MM.1S (cell line): ENCODE measurements at places on chromosomes 3 and 15.

DNA sequence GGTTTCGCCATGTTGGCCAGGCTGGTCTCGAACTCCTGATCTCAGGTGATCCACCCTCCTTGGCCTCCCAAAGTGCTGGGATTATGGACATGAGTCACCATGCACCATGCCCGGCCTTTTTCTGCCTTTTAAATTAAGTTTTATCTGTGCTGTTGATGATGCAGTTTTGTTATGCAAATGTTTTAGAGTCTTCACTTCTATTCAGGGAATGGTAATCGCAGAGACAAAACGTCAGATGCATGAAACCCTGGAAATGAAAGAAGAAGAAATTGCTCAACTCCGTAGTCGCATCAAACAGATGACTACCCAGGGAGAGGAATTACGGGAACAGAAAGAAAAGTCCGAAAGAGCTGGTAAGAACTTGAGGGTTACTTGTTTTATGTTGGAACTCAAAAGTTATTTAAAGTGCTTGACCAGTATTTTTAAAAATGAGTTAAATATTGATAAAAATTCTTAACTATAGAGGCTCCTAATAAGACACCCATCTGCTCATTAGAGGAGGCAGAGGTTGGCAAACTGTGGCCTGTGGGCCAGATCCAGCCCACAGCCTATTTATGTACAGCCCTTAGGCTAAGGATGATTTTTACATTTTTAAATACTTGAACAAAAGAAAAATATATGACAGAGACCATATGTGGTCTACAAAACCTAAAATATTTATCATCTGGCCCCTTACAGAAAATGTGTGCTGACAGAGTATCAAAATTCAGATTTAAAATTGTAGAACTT, 127.8 kb upstream of the LRRFIP2 start:
- no peaks in the 10 kb centered on the region for H3K4me1 ChIP-seq
- no peaks in the 10 kb centered on the region for H3K27me3 ChIP-seq
- peaks cover 3% of the 10 kb centered on the region for H3K36me3 ChIP-seq

DNA sequence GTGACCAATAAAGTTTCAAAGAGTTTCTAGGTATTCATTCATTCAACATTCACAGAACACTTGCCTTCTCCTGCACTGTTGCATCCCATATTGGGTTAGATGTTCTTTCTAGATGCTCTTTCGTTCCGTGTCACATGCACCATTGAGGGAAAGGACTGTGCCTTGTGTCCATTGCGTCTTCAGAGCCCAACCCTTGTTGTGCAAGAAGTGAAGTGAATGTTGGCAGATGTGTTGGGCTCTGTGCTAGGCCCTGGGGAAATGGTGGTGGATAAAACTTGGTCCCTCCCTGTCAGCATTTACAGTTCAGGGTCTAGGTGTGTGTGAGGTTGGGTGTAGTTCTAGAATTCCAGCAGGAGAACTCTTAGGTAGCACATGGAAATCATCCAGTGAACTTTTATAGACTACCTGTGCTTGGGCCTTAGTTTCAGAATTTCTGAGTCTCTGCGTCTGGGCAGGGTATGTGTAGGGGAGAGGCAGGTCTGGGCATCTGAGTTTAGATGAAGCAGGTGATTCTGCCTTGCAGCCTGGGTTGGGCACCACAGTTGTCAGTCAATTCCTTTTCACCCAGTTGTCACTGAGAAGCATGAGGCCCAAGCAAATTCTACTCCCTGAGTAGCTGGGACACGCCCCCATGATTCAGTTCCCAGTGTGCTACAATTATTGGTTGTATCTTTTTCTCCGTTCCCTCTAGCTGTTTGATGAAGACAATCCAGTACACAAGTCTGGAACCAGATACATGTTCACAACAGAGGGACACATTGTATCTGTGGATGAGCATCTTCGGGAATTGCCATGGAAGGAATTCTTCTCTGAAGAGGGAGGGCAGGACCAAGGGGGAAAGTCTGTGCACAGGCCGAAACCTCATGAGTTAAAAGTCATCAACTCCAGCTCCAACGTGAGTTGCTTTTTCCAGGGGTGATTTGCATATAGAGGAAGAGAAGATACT, 25.4 kb downstream of the EDEM1 start:
- peak overlapping the region; percentile 24; the same call in 1 of the 2 replicates for H3K4me3 ChIP-seq
- no peaks in the 10 kb centered on the region for H3K27me3 ChIP-seq
- DNase-seq = peak; percentile 91
- H3K4me1 ChIP-seq = peaks cover 82% of the 10 kb centered on the region

DNA sequence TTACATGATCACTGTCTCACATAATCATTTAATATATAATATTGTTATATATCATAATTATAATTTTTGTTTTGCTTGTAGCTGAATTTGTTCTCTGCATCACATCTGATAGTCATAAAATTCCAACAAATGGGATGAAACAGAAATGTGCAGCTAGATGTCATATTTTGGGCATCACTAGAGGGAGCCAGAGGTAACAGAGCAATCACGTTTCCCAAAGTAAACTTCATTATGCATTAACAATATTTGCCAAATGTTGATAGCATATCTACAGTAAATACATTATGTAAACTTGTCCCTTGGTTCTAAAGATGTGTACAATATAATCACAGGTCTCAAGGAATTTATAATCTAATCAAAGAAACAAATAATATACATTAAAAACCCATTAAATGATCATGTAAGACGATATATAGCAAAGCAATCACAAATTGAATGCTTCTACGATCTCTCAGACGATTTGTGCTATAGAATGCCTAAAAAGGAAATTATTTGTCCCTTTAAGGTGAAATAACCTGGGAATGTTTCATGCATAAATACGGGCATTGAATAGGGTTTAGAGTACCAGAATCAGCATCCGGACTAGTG, 234.2 kb upstream of the MCTP2 start:
- H3K27me3 ChIP-seq = no peaks in the 10 kb centered on the region
- no peaks in the 10 kb centered on the region for H3K36me3 ChIP-seq
- no peak for DNase-seq
- H3K4me3 ChIP-seq = no peak overlapping the region

- H3K36me3 ChIP-seq = no peaks in the 10 kb centered on the region
- H3K4me1 ChIP-seq = no peaks in the 10 kb centered on the region
- H3K4me3 ChIP-seq = no peak overlapping the region
- no peak overlapping the region for H3K27ac ChIP-seq
Observed at GRCh38 chr3:32292085-32292796, 53.8 kb downstream of the CMTM8 start.

- no peaks in the 10 kb centered on the region for H3K4me1 ChIP-seq
- H3K4me3 ChIP-seq = no peak overlapping the region
- H3K27me3 ChIP-seq = no peaks in the 10 kb centered on the region
Observed at GRCh38 chr3:24185738-24186384, 240.8 kb downstream of the NR1D2 start.

GRCh38 chr3:156253150-156253549, 132.8 kb downstream of the KCNAB1 start:
- H3K27ac ChIP-seq = no peak overlapping the region
- 0 out of 2 replicates have a peak, but pooled peaks cover 6% of the 10 kb centered on the region for H3K4me1 ChIP-seq
- no peaks in the 10 kb centered on the region for H3K36me3 ChIP-seq
- DNase-seq = peak; percentile 33

DNA sequence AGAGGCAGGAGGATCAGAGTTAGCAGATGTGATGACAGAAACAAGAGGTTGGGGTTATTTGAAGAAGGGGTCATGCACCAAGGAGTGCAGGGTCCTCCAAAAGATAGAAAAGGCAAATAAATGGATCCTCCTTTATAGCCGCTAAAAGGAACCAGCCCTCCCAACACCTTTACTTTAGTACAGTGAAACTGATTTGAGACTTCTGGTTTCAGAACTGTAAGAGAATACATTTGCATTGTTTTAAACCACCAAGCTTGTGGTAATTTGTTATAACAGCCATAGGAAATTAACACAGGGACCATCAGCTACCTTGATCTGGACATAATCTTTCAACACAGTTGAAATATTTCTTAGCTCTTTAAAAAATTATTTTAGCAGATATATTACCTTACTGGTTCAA, 166.6 kb downstream of the TIGIT start:
- peaks cover 31% of the 10 kb centered on the region for H3K4me1 ChIP-seq
- no peak overlapping the region for H3K4me3 ChIP-seq
- no peaks in the 10 kb centered on the region for H3K36me3 ChIP-seq
- H3K27ac ChIP-seq = no peak overlapping the region
- DNase-seq = peak; percentile 69

DNA sequence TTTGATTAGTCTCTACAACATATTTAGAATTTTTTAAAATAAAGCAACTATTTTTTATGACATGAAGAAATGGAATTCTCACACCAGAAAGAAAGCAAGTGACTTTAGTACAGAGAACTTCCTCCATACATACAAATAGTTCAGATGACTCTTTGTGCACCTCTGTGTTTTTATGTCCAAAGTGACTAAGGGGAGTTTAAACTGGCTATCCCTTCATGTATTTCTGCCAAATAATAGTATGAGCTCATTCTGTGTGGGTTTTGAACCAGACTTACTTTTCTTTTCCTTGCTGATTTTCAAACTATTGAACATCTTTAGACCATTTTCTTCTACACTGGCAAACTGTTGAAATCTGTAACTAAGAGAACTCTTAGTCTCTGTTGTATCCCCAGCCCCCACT, 196.3 kb downstream of the EPHA3 start:
- no peak for DNase-seq
- no peak overlapping the region for H3K4me3 ChIP-seq
- no peaks in the 10 kb centered on the region for H3K27me3 ChIP-seq

GRCh38 chr15:59327942-59328341, 44.7 kb downstream of the MYO1E start:
- no peaks in the 10 kb centered on the region for H3K36me3 ChIP-seq
- no peak overlapping the region for H3K27ac ChIP-seq
- no peaks in the 10 kb centered on the region for H3K4me1 ChIP-seq
- no peak overlapping the region for H3K4me3 ChIP-seq
- peaks cover 25% of the 10 kb centered on the region for H3K27me3 ChIP-seq

GRCh38 chr15:65077981-65078352, 1.4 kb downstream of the KBTBD13 start:
- DNase-seq = peak; percentile 41
- no peaks in the 10 kb centered on the region for H3K36me3 ChIP-seq
- H3K4me1 ChIP-seq = no peaks in the 10 kb centered on the region
- H3K27me3 ChIP-seq = 0 out of 2 replicates have a peak, but pooled peaks cover 3% of the 10 kb centered on the region

- H3K27me3 ChIP-seq = no peaks in the 10 kb centered on the region
- H3K4me3 ChIP-seq = no peak overlapping the region
- DNase-seq = no peak
Observed at GRCh38 chr3:82033186-82033585, 271.7 kb upstream of the GBE1 start.

- DNase-seq = no peak
- no peaks in the 10 kb centered on the region for H3K36me3 ChIP-seq
- H3K27ac ChIP-seq = no peak overlapping the region
- H3K27me3 ChIP-seq = no peaks in the 10 kb centered on the region
- no peaks in the 10 kb centered on the region for H3K4me1 ChIP-seq
- H3K4me3 ChIP-seq = no peak overlapping the region
Observed at GRCh38 chr3:99757966-99758365, 59.7 kb upstream of the CMSS1 start.

DNA sequence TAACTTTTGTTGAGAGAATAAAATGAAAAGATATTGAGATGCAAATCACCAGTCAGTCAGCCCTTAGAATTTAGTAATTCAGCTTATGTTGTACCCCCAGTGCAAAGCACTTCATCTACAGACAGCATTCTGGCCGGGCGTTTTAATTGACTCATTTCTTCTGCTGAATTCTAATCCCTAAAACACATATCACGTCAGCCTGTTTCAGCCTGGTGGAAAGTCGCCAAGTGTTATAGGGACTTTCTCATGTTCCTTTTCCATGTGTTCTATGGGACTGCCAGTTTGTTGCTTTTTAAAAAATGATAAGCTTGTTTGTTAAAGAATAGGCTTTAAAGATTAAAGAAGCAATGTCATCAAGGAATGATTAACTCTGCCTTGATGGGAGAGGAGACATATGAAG, 169.7 kb upstream of the BFSP2 start:
- no peak for DNase-seq
- H3K27me3 ChIP-seq = no peaks in the 10 kb centered on the region
- no peak overlapping the region for H3K27ac ChIP-seq
- H3K4me1 ChIP-seq = no peaks in the 10 kb centered on the region
- H3K4me3 ChIP-seq = no peak overlapping the region
- H3K36me3 ChIP-seq = no peaks in the 10 kb centered on the region

GRCh38 chr15:100598655-100599054, 3.3 kb downstream of the LINS1 start:
- no peak overlapping the region for H3K27ac ChIP-seq
- H3K4me1 ChIP-seq = peaks cover 6% of the 10 kb centered on the region; the same call in 1 of the 2 replicates
- no peaks in the 10 kb centered on the region for H3K27me3 ChIP-seq
- DNase-seq = no peak
- no peaks in the 10 kb centered on the region for H3K36me3 ChIP-seq

- H3K4me3 ChIP-seq = peak overlapping the region; percentile 25
- no peaks in the 10 kb centered on the region for H3K36me3 ChIP-seq
- peak; percentile 87 for DNase-seq
- no peaks in the 10 kb centered on the region for H3K27me3 ChIP-seq
- peaks cover 84% of the 10 kb centered on the region for H3K4me1 ChIP-seq
- H3K27ac ChIP-seq = peak overlapping the region; percentile 94
Observed at GRCh38 chr15:74776821-74777768, 4.8 kb upstream of the CSK start.
